Activated CD8-positive, alpha-beta T cell treated with anti-CD3 and anti-CD28 coated beads for 36 hours (primary cell): ENCODE measurements at places on chromosomes 7 and 10. TPM values are rescaled to one million over a fixed set of nuclear protein-coding genes. Genes with fewer than 3 reads are reported as not detected.

UPK3BL1 gene
- 27.8 TPM for total RNA-seq

WDR86 gene
- 0.25 TPM for total RNA-seq

ARMC3 gene
- total RNA-seq = not detected

RAMP3 gene
- total RNA-seq = not detected

POLR1F gene
- 34.7 TPM for total RNA-seq

TSPAN12 gene
- total RNA-seq = not detected

SCRN1 gene
- 14.7 TPM for total RNA-seq

OR2A12 gene
- total RNA-seq = not detected

CUL2 gene
- total RNA-seq = 40.2 TPM

ASB4 gene
- total RNA-seq = not detected

GDF2 gene
- not detected for total RNA-seq

CHAT gene
- total RNA-seq = not detected

GNGT1 gene
- total RNA-seq = not detected

SFRP4 gene
- total RNA-seq = not detected

NPM3 gene
- 264 TPM for total RNA-seq

ZWINT gene
- total RNA-seq = 69.5 TPM

FEZF1 gene
- total RNA-seq = not detected

CADPS2 gene
- not detected for total RNA-seq

ST8SIA6 gene
- not detected for total RNA-seq

FKBP6 gene
- not detected for total RNA-seq

PODXL gene
- total RNA-seq = 0.51 TPM

CPN1 gene
- not detected for total RNA-seq

ADAM8 gene
- 106 TPM for total RNA-seq

NRP1 gene
- total RNA-seq = 0.79 TPM
